Stimulated activated naive CD4-positive, alpha-beta T cell treated with Interleukin-2 at 50 U/mL for 16 hours (primary cell): ENCODE measurements at places on chromosomes 3 and 15.

DNA sequence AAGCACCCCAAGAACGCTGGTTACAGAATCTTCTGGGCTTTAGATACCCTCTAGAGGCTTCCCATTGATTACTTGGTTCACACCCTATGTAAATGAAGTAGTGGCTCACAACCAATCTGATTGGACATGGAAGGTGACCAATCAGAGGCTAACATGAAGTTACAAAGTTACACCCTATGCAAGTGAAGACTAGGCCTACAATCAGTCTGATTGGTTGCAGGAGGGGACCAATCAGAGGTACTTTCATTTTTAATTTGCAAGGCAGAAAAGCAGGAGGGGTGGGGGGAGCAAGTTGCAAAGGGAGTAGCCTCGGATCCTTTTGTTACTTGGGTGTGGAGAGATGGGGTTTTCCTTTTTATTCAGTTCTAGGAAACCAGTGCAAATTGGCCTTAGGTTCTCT lies 11.1 kb upstream of the RTP2 start:
- no peak for DNase-seq

- DNase-seq = no peak
Observed at GRCh38 chr15:68145706-68146105, 59.4 kb downstream of the CALML4 start.

DNA sequence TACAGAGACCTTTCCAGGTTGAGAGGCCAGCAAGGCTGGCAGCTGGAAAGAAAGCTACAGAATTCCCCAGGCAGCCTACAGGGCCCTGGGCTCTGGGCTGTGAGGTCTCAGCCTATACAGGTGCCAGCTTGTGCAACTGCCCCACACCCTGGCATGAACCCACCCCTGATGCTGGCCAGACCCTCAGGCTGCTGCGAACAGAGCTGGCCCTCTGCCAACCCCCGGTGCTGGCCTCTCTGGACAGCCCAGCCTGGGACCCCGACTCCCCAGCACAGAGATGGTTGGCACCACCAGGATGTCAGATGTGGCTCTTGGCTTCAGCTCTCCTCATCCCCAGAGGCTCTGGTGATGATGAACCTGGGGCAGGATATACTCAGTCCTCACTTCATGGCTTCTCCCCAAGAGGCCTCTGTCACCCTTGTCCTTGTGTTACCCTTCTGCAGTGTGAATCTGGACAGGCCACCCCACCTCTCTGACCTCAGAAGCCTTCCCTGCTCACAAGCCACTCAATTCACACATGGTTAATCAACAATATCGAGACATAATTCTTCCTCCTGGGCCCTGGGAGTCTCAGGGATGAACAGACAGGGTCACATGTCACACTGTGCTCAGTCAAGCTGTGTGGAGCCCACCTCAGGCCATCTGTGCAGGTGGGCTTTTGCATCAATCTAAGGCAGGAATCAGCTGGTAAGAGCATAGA lies 11.0 kb upstream of the BFSP2 start:
- no peak for DNase-seq

- no peak for DNase-seq
Observed at GRCh38 chr3:9698293-9698692, 5.3 kb upstream of the CPNE9 start.

DNA sequence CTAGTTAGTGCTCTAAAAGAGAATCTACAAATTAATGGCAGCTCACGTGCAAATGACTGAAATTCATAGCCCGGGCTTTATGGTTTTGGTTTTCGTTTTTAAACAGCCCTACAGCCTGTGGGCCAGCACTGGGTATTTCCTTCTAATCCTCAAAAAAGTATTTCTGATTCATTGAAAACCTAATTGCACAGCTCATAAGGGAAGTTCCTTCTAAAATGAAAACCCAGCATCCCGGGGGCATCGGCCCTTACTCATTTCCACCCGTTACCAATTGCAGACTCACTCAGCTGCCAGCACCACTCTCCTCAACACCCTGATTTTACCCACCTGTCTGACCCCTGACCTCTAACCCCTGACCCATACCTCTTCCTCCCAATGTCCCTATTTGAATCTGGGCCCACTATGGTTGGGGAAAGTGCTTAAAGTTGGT lies 59.5 kb upstream of the ZNF148 start:
- no peak for DNase-seq

DNA sequence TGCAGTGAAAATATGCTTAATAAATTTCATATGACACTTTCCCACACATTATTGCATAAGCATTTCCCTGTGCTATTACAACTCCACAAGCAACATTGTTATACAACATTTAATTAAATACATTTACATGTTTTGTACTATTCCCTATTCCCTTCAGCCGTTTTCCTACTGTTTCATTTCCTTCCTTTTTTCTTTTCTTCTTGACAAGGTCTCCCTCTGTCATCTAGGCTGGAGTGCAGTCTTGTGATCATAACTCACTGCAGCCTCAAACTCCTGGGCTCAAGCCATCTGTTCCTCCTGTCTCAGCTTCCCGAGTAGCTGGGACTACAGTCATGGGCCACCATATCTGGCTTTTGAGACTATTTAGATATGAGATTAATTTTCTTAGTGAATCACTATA lies 254.7 kb downstream of the NFKBIZ start:
- no peak for DNase-seq

GRCh38 chr15:33168444-33168843 lies 26.1 kb downstream of the FMN1 start:
- DNase-seq = no peak

DNA sequence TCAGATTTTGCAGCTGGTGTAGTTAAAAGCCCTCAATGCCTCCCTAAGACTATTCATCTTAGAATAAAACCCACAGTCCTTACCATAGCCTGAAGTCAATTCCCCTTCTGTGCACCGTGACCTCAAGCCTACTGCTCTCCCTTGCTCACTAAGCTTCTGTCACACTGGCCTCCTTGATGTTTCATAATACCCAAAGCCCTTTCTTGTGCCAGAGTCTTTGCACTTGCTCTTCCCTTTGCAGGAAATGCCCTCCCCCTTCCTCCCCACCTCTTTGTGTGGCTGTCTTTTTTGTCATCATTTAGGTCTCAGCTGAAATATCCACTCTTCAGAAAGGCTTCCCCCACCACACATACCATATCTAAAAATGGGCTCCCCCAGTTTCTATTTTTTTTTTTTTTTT lies 4.2 kb upstream of the PLEKHO2 start:
- DNase-seq = no peak

GRCh38 chr3:155009217-155009616 lies 70.9 kb upstream of the MME start:
- DNase-seq = no peak

GRCh38 chr3:171622126-171622525 lies 161.9 kb upstream of the TNIK start:
- DNase-seq = no peak

- no peak for DNase-seq
Observed at GRCh38 chr3:46935168-46935858, 41.2 kb downstream of the CCDC12 start.

- DNase-seq = no peak
Observed at GRCh38 chr3:4019501-4019900, 220.3 kb downstream of the LRRN1 start.

- no peak for DNase-seq
Observed at GRCh38 chr3:108791473-108791872, 31.1 kb upstream of the TRAT1 start.

GRCh38 chr3:61058836-61059235 lies 192.4 kb downstream of the FHIT start:
- no peak for DNase-seq

DNA sequence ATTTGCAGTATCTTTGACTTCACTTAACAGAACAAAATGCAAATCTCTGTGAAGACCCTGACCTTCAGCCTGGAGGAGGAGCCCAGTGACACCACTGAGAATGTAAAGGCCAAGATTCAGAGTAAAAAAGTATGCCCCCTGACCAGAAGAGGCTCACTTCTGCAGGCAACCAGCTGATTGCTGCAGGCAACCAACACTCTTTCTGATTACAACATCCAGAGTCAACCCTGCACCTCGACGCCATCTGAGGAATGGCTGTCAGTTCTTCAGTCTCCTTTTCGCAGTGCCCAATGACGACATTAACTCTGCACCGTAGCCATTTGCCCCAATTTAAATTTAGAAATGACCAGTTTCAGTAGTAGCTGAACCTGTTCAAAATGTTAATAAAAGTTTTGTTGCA lies 14.9 kb downstream of the ATP13A3 start:
- DNase-seq = no peak

GRCh38 chr3:185998136-185998535 lies 60.3 kb upstream of the TRA2B start:
- DNase-seq = no peak

DNA sequence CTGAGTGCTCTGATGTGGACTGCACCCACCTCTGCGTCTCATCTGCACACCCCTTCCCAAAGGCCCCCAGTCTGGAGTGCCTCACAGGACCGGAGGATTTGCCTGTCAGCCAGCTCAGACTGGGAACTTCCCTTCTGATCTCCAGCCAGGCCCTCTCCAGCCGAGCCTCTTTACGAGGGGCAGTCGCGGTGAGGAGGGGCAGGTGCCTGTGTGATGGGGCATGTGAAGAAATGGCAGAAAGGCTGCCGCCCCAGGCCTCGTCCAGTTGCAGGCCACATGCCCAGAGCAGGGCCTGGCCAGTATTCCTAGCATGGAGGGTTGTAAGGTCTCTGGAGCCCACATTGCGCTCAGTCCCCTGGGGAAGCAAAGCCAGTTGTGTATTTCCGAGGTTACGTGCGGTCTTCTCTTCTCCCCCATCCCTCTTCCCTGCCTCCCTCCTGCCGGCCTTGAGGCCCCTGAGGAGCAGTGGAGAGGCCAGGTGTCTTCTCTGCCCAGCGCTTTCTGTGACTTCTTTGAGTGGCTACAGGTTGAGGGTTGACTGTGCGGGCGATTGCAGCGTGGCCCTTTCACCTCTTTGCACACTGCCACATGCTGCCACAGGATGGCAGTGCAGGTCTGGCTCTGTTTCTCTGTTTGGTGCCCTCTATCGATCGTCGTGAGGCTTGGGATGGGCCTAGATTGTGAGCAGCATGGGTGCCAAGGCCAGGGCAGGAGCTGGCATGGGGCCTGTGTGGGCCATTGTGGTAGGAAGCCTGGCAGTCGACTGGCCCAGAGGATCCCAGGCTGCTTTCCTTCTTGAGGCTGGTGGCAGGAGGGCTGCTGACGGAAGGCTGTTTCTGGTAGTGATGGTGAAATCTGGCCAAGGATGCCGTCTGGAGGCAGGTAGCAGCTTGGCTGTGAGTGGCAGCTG lies 5.3 kb downstream of the CLK3 start:
- peak; percentile 72 for DNase-seq

DNA sequence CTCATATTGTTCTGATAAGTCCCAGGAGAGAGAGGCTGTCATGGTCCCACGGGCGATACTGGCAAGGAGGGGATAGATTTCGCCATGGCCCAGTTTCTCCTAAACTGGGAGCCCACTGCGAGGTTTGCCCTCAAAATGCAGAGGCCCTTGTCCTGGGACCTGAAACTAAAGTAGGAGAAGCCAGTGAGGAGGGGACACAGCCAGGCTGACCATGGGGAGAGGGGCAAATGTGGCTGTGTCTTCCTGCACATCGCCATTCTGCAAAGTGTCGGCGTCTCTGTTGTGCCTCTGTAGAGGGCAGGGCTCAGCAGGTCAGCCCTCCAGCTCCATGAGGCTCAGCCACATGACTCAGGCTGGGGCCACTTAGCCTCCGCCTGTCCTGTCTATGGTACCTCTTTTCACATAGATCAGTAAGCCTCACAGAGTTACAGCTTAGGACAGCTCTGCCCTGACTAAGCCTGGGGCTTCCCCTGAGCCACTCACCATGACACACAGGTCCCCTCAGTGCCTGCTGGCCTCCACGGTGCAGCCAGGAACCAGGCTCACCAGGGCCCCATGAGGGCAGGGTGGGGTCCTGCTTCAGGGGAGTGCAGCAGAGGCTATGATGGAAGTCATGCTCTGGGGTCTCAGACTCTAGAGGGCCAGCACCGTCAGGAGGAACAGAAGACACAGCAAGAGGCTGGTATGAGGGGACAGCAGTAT lies 28.6 kb upstream of the PLXNA1 start:
- no peak for DNase-seq

DNA sequence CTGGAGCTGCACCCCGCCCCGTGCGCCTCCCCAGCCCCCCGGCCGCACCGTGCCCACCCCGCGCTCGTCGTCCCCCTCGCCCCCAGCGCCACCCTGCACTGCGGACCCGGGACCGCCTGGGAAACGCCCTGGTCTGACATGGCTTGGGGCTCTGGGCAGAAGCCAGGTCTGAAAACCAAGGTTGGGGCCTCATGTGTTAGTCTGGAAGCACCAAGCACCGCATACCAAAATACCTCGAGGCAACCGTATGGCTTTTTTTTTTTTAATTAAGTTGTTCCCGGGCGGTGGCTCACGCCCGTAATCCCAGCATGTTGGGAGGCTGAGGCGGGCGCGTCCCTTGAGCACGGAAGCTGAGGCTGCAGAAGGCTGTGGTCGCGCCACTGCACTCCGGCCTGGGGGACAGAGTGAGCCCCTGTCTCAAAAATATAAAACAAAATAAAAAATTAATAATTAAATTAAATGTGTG lies 91.5 kb upstream of the CHD2 start:
- no peak for DNase-seq

DNA sequence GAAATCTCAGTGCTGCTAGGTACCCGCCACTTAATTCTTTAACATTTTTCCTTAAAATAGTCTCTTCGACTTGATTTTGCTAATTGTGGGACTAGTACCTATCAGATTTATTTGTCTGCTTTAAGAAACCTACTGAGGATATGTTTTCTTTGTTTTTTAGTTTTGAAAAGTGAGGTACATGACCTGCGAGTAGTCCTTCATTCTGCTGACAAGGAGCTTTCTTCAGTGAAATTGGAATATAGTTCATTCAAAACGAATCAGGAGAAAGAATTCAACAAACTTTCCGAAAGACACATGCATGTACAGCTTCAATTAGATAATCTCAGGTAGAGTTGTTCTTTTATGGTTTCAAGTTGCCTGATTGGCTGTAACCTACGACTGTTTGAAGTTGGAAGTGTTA lies 47.0 kb upstream of the TMEM42 start:
- DNase-seq = no peak

DNA sequence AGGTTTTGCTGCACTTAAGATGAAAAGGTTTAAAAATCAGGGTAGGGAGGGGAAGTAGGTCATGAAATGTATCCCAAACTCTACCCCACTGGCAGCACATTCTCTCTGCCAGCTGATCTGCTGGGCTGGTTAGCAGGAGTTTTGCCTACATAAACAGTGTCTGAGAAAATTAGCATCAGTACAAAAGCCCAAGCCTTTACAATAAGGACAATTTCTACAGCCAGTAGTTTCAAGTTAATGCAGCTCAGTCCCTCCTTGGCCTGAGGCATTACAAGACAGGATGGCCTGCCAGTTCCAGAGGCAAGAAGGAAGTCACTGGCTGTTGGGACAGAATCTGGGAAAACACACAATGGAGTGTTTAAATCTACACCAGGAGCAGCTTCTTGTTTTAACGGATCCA lies 32.8 kb downstream of the NCEH1 start:
- no peak for DNase-seq

- DNase-seq = no peak
Observed at GRCh38 chr3:48997102-48997635, 7.1 kb downstream of the P4HTM start.

- no peak for DNase-seq
Observed at GRCh38 chr3:45597581-45597980, 3.0 kb downstream of the LIMD1 start.

GRCh38 chr3:69144631-69145245 lies 22.3 kb upstream of the LMOD3 start:
- DNase-seq = no peak

- no peak for DNase-seq
Observed at GRCh38 chr3:3951071-3951470, 151.8 kb downstream of the LRRN1 start.

GRCh38 chr3:192844836-192845525 lies 72.7 kb downstream of the MB21D2 start:
- DNase-seq = no peak

- DNase-seq = no peak
Observed at GRCh38 chr3:120481081-120481480, 30.3 kb upstream of the FSTL1 start.
